ENCODE measurements at places on chromosomes 5 and 9.

GRCh38 chr5:156328161-156328560 lies 1.2 kb downstream of the SGCD start:
- DNase-seq: peak; percentile 39

- DNase-seq: no peak
Measured at GRCh38 chr5:38680094-38680825, 123.8 kb upstream of the LIFR start.

GRCh38 chr5:161944974-161945373 lies 97.1 kb downstream of the GABRA1 start:
- DNase-seq: no peak

DNA sequence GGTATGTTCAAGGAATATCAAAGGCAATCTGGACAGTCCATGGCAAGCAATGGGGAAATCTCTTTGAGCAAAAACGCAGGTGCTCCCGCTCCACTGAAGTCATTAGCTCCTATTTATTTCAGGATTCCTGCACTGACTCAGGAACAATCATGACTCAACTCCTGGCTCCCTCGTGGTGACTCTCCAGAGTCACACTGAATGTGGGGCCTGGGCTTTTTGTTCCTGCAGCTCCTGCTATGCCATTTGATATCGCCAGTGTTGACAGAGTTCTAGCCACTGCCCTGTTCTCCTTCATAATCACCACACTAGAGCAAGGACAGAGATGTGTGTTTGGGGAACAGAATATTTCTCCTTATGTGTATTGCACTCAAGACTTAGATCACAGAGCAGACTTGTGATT lies 187.2 kb upstream of the ZNF462 start:
- peak; percentile 12 for DNase-seq

- DNase-seq: no peak
Measured at GRCh38 chr5:63483338-63483737, 478.9 kb downstream of the HTR1A start.

- DNase-seq: no peak
Measured at GRCh38 chr9:92664394-92665152, 5.4 kb downstream of the IPPK start.

- DNase-seq: no peak
Measured at GRCh38 chr5:67808340-67808739, 407.2 kb upstream of the PIK3R1 start.

GRCh38 chr9:121871431-121872025 lies 220.1 kb downstream of the DAB2IP start:
- peak; percentile 39 for DNase-seq

DNA sequence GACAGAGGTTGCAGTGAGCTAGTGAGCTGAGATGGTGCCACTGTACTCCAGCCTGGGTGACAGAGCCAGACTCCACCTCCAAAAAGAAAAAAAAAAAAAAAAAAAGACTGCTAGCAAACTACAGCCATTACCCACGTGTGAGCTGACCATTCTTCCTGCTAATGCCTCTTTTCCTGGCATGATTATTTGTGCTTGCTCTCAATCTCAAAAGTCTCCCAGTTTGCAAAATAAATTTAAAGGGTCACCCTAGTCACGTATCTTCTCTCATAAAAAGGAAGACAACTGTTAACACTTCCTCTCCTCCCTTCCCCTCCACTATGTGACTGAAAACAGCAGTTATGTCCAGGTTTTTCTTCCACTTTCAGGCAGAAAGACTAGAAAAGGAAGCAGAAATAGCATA lies 37.2 kb downstream of the TRIM36 start:
- DNase-seq: no peak

DNA sequence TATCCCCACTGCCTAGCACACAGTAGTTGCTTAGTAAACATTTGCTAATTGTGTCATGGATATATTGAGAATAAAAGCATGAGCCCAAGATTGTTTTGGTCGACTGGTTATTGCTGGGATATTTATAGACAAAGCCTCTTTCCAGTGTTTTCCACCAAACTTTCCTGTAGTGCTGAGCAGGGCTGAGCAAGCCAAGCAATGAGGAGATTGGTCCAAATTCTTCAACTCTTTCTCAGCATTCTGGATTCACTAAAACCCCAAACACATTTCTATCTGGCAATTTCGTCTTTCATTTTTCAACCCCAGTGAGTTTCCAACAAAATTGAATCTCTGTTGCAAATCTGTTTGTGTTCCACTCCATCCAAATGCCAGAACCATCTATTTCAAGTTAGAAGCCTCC lies 31.9 kb upstream of the TARS1 start:
- DNase-seq: no peak

DNA sequence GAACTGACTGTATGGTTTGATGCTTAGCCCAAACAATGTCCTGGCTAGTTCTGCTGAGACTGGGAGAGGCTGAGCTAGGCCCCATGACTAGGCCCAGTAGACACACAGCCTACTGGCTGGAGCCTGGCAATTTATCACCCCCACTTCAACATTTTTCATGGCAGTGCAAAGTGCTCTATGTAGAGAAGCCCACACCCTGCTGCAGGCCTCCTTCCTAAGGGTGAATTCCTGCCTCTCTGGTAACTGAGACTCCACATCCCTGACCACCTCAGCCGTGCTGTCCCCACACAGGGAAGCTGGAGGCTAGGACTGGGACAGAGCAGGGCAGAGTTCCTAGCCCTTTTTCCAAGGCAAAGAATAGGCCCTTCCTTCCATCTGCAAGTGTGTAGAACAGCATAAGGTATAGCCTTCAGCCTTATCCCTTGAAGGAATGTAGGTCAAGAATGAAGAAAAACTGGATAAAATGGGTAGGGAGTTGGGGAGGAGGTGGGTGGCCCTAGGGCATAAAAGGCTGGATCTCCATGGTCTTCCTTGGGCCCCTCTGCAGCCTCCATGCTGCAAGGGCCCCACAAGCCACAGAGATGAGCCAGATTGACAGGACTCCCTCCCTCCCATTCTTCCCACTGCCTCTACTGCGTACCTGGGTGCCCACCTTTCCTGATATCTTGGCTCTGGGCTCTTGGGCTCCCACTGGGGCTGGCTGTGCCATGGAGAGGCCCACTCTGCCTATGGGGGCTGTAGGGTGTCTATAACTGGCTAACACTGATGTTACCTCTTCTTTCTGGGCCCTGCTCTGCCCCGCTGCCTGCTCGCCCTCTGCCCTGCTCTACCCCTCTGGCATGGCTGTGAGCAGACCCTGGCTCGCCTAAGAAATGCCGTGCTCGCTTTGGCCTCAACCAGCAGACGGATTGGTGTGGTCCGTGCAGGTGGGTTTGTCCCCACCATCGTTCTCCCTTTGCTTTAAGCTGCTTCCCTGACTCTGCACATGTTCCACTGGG lies 29.8 kb downstream of the TCF7 start:
- no peak for DNase-seq

DNA sequence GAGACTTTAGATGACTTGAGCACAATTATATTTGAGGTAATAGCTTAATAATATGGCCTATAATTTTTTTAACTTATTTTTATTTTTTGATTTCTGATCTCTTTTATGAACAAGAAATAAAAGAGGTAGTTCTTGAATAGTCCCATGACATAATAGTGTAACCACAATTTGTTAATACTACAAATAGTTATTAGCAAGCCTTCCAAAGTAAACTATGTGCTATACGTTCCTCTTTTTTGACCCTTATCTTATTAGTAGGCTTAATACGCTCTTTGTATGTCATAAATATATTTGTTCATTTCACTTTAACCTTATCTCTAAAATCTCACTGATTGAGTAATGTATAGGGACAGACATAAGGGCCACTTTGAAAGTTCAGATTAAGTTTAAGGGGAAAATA lies 78.7 kb upstream of the NR4A3 start:
- DNase-seq: no peak

DNA sequence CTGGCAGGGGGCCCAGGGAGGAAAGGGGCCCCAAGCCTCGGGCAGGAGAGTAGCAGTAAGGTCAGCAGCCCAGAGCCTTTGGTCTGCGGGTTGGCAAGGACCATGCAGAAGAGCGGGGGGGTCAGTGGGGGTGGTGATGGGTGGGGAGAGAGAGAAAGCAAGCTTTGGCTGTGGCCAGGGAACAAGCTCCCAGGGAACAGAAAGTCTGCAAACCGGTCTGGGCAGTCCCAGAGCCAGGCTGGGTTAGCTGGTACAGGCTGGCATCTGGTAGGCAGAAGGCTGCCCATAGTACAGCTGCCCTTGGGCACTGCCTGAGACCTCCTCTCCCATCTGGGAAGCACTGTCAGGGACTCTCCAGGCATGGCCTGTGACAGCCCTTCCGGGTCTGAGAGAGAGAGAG lies 10.5 kb upstream of the EPB41L4B start:
- no peak for DNase-seq

GRCh38 chr5:52784737-52785136 lies 3.0 kb upstream of the ITGA1 start:
- no peak for DNase-seq

- no peak for DNase-seq
Measured at GRCh38 chr9:93132946-93133680, 938 bp downstream of the NINJ1 start.

- peak; percentile 17 for DNase-seq
Measured at GRCh38 chr9:36441966-36442365, 41.9 kb upstream of the RNF38 start.

- no peak for DNase-seq
Measured at GRCh38 chr5:78792345-78793055, 143.9 kb upstream of the LHFPL2 start.

DNA sequence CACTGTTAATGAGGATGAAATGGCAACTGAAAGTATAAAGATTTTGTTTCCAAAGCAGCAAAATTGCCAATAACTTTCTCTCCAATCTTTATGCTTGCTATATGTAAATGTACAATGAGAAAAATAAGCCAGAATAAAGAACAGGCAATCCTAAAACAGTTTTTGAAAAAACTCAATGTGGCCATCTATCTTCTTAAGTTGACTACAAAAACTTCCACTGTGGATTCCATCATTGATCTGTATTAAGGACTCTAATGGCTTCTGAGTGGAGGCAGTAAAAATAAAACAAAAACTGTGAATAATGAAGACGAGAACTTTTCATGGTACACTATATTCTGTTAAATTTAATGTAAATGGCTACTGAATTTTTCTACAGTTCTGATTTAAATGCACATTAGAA lies 382.9 kb downstream of the TMEM232 start:
- DNase-seq: no peak

DNA sequence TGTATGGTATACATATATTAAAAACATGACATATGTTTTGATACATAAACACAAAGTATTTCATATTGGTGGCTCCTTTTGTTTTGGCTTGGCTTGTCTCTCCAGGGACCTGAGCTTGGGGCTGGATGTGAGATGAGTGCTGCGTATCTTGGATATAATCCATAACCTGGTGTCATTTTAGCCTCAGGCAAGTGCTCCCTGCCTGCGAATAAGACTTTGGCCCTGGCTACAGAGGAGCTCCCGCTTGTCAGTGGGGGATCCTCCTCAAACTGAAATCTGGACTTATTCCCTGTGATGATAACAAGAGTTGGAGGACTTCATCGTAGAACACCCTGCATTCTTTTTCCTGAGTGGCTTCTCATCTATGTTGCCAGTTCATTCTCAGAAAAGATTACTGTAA lies 341.7 kb upstream of the CLINT1 start:
- no peak for DNase-seq

DNA sequence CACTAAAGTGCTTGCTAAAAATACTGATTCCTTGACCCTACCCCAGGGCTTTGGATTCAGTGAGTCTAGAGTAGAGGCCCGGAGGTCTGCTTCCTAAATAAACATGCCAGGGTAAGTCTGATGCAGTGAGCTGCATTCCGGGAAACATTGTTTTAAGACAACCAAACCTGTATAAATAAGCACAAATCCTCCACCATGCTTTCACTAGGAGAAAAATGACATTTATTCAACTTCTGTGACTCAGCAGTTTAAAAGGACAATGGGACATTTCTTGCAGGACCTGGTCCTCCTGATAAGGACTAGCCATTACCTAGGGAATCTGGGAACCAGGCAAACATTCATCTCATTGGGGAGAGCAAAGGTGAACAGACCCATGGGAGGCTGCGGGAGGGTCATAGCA lies 335.3 kb downstream of the MLLT3 start:
- DNase-seq: no peak

DNA sequence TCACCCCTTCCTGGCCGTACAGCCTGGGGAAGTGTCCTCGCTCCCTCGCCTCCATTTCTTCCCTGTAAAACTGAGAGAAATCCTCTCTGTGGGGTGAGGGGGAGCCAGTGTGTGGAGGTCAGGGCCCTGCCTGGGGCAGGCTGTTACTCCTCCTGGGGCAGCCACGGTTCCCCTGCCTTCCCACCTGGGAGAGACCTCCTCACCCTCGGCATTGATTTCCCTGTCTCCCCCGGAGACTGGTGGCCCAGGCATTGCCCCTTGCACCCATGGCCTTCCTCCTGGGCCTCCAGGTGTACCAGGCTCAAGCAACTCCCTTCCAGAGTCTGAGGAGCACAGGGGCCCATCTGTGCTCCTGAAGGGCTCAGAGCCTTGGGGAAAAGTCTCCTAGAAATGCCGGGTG lies 75.6 kb upstream of the RNU6ATAC start:
- no peak for DNase-seq

DNA sequence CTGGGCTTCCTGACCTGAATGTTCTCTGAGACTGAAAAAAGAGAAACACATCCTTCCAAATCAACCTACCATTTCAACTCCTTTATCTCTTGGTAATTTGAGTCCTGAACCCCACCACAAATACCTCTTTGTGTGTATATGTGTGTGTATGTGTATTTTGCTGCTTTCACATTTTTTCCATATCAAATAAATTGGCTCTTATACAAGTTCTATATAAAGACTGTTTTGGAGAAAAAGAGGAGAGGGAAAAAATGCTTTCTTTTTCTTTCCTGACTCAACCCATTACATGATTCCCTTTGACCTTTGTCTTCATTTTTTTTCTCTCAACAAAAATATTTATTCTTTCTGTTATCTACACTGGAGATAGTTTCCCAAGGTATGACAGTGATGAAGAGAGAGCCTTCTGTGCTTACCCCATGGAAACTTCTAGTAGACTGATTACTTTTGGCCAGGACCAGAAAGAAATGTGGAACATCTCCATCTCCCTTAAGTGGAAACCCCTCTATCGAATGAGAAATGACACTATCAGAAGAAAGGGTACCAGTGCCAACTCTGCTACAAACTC lies 85.3 kb downstream of the PAPPA start:
- DNase-seq: peak; percentile 47

- DNase-seq: peak; percentile 79
Measured at GRCh38 chr9:33202552-33203201, 35.5 kb upstream of the B4GALT1 start.

DNA sequence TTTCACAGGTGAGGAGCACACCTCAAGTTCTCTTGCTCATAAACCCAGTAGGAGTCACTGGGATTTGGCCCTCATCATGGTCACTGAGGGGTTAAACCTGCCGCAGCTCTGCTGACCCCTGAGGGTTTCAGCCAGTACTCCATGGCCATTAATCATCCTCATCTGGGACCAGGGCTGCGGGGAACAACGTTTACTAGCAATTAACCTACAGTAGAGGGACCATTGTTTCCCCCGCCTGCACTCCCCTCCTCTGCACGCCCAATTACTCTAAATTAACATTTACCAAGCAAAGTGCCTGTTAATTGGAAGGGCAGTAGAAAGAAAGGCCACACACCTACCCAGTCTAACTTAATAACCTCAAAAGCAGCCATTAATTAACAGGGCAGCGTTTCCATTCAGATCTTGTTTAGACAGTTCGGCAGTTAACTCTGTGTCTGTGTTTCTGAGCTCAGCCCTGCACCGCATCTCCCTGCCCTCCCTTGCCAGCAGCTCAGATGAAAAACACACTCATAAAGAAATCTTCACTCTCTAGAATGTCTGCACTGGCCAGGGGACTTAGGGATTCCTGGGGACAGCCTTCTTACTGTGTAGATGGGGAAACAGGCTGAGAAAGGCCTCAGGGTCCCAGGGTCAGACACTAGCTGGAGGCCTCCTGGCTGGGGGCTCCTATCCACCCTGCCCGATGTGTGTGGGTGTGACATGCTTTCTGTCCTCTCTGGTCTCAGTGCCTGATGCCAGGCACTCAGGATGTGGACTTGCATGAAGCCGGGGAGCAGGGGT lies 51.6 kb downstream of the ALG2 start:
- DNase-seq: no peak
